Stimulated activated CD8-positive, alpha-beta memory T cell treated with anti-CD3 and anti-CD28 coated beads, Interleukin-7, amount 100 ng/mL, for 4 hours (primary cell): ENCODE measurements at places on chromosomes 16 and 17.

- DNase-seq: no peak
Measured at GRCh38 chr17:55261311-55261710, 3.4 kb upstream of the HLF start.

DNA sequence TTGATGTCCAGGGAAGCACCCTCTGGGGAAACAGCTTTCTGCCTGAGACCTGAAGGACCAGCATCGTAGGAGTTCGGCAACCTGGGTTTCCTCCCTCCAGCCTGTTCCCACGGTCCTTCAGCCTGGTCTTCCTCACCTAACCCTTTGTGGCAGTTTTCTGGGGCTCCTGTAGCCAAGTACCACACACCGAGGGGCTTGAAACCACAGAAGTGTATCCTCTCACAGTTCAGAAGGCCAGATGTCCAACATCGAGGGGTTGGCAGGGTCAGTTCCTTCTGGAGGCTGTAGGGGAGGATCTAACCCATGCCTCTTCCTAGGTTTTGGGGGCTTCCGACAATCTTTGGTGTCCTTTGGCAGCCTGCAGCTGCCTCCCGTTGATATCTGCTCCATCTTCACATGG, 381.0 kb upstream of the TNRC6C start:
- no peak for DNase-seq

DNA sequence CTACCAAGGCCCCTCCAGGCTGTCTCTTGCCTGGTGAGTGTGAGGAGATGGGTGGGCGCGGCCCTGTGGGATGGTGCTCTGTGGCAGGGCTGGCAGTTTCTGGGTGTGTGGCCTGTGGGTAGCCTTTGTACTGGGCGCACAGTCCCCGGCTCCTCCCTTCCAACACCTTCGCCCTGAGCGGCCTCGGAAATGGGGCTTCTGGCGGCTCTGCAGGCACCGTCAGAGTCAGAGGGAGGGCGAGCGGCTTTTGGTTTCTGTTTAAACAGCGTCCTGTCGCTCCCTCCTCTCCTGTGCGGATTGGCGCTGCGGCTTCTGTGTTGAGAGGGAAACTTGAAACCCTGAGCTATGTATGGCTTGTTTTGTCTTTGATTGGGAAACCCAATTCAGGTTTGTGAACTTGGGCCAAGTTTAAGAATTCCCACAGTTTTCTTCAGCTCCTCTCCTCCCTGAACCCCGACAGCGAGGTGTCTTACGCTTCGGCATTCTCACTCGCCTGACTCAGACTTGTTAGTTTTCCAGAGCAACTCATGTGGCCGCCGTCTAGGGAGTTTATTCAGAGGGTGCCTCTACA, 8.3 kb upstream of the ZNF750 start:
- peak; percentile 49 for DNase-seq

DNA sequence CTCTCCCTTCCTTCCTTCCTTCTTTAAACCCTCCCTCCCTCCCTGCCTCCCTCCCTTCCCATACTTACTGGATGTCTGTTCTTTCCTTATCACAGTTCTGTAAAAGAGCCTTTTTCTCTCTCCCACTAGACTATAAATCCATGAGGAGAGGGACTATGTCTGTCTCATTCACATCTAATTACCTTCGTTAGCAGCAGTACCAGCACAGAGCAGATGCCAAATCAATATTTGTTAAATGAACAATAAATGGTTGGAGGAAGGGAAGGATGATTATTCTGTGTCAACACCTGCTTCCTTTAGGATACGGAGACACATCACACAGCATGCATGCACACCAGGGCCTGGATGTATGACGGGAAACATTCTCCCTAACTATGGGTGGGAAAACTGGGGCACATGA, 94.2 kb downstream of the DNAH3 start:
- DNase-seq: no peak

- no peak for DNase-seq
Measured at GRCh38 chr17:13647543-13648021, 45.9 kb upstream of the HS3ST3A1 start.

- no peak for DNase-seq
Measured at GRCh38 chr17:82961366-82962162, 117.8 kb upstream of the METRNL start.

- DNase-seq: no peak
Measured at GRCh38 chr17:37507111-37507510, 17.4 kb downstream of the DUSP14 start.

GRCh38 chr17:61251939-61252865, 147.4 kb upstream of the TBX2 start:
- DNase-seq: peak; percentile 1

- DNase-seq: no peak
Measured at GRCh38 chr16:53234836-53235235, 180.0 kb downstream of the CHD9 start.

DNA sequence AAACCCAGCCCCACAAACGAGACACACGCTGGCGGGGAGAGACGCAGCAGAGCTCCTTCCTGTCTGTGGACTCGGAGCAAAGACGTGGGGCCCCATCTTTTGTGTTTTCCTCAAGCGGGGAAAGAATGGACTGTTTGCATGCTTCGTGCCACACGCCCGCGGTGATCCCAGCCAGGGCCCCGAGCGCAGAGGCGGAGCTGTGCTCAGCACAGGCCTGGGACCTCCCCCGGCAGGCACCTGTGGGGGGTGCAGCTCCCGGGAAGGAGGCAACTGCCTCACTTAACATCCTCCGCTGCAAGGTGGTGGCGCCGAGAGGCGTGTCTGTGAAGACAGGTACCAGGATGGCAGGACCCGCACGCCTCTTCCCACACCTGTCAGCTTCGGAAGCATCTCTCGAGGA, 19.1 kb downstream of the TRARG1 start:
- DNase-seq: peak; percentile 16

DNA sequence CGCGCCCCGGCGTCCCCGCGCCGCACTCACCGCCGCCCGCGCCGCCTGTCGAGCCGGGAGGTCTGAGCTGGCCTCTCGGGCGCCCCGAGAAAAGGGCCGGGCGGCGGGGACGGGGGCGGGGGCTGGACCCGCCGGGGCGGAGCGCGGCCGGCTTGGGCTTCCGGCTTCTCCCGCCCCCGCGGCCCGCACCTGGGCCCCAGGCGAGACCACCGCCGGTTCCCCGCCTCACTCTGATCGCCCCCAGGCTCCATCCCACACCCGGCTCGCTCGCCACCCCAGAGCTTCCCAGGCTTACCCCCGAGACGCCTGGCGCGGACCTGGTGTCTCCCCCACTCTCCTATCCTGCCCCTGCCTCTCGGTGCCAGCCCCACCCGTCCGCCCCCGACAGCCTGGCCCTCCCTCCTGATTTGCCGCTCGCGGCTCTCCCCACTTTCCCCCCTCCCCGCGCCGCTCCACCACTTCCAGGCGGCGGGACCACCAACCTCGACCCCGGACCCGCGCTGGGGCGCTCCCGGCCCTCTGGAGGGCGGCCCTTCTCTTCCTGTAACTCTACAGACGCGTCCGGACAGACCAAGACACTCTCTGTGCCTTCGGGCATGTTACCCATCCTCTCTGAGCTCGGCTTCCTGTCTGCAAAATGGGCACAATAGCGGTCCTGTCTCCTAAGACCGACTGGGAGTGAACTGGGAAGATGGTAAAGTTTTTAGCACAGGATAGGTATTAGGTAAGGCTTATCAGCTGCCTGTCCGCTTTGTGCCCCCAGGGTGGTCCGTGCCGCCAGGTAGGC, at the start of gene LITAF:
Gene LITAF (minus strand): TSS at position 64 of the 787 bp plus-strand sequence. CDS start 30,189 bp downstream, outside the sequence.
- no peak for DNase-seq

DNA sequence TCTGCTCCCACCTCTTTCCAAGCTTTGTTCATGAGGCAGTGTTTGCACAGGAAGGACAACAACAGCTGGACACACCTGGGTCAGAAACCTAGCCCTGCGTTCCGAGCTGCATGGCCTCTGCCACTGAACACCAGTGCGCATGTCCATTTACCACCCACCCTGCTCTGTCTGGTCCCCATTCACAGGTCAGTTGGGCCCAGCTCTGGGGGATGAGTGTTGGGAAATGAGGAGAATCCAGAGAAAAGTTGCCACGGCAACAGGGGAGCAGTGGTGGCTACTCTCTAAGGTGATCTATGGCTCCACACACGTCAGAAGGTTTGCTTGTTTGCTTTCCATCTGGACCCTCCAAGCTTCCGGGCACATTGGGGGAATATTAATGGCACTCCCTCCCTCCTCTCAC, 70.4 kb upstream of the ASIC2 start:
- no peak for DNase-seq

- no peak for DNase-seq
Measured at GRCh38 chr16:21283521-21284289, 5.6 kb upstream of the CRYM start.

- DNase-seq: no peak
Measured at GRCh38 chr17:49746791-49747490, 17.0 kb downstream of the FAM117A start.

DNA sequence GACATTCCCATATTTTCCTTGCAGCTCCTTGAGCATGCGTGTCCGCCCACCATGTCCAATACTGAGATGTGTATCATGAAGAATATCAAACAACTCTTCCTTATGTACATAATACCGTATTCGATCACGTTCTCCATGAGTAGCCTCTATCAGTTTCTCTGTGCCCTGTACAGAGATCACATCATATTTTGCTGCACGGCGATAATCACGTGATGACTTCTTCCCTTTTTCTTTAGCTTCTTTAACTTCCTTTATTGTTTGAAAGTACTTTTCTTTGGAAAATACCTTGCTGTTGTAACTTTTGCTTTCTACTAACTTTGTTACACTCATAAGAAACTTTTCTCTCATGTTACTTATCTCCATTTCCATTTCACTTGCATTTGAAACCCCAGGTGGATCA, 6.6 kb downstream of the KRABD2 start:
- no peak for DNase-seq

DNA sequence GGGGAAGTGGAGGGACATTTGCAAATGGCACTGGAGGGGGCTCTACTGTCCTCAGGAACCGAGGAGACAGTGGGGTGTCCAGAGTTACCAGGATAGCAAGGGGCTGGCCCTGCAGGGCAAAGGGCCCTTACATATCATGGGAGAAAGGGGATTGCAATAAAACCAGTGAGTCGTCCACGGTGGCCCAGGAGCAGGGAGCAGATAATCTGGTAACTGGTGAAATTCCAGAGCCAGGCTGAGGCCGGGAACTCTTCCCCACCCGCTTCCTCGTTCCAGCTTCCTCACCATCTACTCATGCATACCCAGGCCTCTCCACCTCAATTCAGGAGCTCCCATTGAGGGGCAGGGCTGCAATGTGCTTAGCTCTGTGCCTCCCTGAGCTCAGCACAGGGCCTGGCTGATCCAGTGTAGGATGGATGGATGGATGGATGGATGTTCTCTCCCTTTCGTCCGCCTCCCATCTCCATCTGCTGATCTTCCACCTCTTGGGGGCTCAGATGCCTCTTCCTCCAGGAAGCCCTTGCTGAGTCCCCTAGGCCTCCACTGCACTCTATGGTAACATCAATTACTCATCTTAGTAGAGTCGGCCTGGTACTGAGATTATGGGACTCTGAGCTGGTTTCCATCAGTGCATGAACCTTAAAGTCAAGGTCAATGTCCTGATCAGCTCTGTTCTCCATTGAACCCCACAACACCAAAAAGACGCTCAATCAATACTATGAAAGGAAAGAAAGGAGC, 41.2 kb upstream of the NDRG4 start:
- DNase-seq: no peak

DNA sequence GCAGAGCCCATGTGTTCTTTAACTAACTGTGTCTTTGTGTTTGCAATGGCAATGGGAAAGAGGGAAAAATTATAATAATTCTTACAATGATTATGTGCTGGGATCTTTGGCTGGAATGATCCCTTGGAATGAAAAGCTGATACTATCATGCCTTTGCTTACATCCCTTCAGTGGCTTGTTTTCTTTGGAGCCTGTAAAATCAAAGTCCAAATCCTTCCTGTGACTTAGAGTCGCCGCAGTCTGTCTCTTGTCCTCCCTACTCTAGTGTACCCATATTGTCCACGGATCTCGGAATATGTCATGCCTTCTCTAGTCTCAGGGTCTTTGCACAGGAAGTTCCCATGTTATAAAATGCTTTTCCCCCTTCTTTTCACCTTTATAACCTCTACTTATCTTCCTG, 111.7 kb upstream of the MAF start:
- DNase-seq: no peak

- no peak for DNase-seq
Measured at GRCh38 chr17:42751628-42752027, 6.8 kb upstream of the EZH1 start.

- DNase-seq: no peak
Measured at GRCh38 chr17:2982854-2983253, 80.6 kb downstream of the OR1D5 start.

GRCh38 chr17:49496183-49496866, 1.2 kb downstream of the NGFR start:
- DNase-seq: peak; percentile 59

GRCh38 chr16:3085868-3086595, 13.1 kb downstream of the ZSCAN10 start:
- no peak for DNase-seq

DNA sequence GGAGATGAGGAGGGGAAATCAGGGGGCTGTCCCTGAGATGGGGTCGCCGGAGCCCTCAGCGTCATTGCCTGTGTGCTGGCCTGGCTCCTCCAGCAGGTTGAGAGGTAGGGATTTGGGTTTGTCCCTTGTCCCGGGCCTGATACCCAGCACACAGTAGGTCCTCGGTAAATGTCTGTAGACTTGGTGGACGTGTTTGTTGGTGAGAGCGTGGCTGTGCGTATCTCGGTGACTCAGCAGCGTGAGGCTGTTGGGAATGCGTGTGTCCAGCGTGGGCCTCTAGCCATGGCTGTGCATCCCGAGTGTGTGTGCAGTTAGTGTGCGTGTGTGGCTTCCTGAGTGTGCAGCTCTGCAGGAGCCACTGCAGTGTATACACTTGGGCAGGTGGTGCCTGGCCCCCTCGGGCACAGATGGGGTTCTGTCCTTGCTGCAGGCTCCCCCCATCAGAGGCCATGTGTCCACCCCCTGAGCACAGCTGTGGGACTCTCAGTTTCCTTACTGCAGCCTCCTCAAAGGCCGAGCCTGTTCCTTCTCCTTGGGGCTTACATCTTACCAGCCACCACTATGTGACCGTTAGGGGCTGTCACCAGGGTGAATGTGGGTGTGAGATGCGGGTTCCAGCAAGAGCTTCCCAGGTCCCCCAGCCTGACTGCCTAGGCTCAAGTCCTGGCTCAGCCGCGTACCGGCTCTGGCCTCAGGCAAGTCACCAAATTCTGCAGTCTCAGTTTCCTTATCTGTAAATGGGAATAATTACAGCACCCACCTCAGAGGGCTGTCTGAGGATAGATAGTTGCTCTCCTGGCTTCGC, 5.7 kb downstream of the NECAB2 start:
- DNase-seq: no peak

GRCh38 chr17:57412520-57413096, 156.3 kb downstream of the MSI2 start:
- no peak for DNase-seq

- DNase-seq: no peak
Measured at GRCh38 chr17:55280212-55280611, 15.5 kb downstream of the HLF start.

DNA sequence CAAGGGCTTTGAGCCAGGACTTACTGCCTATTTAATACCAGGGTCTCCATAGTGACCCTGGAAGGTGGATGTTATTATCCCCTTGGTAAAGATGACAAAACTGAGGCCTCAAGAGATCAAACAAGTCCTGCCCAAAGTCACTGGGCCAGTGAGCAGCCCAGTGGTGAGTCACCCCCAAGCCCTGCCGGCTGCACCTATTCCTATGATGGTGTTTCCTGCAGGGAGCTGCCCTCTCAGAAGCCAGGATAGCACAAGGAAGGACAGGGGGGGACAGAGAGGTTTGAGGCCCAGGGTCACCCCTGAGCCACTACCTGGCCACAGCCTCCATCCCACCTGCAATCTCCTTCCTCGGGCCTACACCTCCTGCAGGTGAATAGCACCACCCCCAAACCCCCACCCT, 90.9 kb downstream of the SDK2 start:
- no peak for DNase-seq

- DNase-seq: no peak
Measured at GRCh38 chr17:56676810-56677209, 83.3 kb downstream of the NOG start.

- peak; percentile 61 for DNase-seq
Measured at GRCh38 chr17:3827124-3827773, 18.8 kb downstream of the NCBP3 start.
